ENCODE measurements at places on chromosomes 16 and 17.

DNA sequence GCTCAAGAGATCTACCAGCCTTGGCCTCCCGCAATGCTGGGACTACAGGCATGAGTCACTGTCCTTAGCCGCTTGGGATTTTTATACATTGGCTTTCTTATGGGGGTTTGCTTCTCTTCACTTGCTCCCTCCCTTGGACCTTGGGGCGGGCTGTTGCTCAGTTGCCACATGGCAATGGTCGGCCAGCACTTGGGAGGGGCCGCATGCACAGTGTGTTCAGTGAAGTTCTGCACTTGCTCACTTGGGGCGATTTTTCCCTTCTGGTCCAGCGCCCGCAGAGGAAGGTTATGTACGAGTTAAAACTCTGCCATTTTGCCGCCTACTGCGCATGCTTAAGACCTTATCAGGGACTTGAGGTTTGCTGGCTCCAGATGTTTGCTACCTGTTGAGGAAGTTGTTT is 1367.6 kb upstream of the CDH8 start:
- no peak for DNase-seq

- DNase-seq, result no peak
These were observed 3.1 kb upstream of the EXOC7 start for GRCh38 chr17:76106703-76107102.

DNA sequence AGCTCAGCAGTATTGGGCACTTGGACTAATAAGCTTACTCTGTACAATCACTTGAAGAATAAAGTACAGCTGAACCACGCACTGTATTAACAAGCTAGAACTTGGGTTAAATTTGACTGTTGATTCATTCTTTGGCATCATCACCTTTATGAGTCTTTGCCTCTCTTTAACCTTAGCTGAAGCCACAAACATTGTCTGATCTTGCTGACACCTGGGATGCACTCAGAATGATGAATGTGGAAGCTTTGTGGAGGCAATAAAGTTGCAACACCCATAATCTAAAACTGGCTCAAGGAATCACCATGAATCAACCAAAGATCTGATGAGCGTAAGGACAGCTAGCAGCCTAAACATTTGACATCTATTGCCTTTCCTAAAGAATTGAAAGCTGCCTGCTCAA is 590.6 kb upstream of the SOX9 start:
- DNase-seq, result no peak

DNA sequence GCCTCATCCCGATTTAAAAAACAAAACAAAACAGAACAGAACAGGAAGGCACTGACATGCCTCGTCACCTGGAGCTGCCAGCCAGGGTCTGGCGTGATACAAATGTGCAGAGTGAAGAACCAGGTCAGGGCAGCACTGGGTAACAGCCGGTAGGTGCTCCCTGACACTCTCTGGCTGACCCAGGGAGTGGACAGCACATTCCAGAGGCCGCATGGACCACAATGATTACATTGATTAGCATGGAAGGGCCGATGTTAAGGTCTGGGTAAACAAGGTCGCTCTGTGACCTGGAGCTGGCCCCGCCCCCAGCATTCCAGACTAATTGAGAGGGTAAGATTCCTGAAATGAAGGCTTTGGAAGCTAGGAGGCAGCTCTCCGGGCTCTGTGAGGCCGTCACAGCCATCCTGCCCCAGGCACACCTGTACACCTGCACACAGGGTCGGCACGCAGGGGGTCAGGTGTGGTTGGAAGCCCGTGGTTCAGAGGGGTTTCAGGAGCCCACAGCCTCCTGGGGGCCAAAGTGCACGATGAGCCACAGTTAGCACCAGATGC is 21.4 kb downstream of the PIEZO1 start:
- no peak for DNase-seq

DNA sequence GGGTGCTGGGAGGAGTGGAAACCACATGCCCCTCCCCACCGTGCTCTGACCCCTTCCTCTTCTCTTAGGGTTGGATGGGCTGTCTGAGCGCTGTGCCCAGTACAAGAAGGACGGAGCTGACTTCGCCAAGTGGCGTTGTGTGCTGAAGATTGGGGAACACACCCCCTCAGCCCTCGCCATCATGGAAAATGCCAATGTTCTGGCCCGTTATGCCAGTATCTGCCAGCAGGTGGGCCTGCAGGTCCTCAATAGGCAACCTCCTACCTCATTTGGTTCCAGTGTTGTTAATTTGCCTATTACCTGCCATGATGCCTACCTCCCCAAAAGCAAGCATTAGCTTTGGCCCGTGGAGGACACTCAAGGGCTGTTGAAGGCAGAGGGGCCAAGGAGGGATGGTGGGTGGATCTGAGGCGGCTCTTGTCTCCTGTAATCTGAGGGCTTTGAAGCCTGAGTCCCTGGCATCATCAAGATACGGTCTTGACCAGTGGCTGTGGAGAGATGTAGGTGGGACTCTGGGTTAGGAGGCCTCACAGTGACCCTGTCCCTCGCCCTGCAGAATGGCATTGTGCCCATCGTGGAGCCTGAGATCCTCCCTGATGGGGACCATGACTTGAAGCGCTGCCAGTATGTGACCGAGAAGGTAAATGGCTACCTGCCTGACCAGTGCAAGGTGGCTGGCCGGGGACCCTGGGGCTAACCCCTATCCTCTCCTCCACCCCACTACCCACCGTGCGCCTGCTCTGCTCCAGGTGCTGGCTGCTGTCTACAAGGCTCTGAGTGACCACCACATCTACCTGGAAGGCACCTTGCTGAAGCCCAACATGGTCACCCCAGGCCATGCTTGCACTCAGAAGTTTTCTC is 3.4 kb downstream of the ALDOA start:
- no peak for DNase-seq

DNA sequence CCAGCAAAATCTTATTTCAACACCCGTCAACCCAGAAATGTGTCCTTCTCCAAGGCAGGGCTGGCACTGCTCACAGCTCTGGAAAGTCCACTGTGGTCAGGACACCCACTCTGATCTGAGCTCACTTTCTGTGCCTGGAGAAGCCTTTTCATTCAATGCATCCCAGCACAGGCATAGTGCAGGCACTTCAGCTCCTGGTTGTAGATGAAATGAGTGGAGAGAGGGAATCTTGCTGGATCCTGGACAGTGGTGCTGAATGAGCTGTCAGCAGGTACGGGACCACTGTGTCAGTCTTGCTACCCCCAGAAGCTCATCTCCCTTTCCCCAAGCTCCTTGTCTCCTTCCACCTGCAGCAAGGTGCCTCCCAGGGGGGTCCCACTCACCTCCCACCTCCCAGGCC is 86.1 kb upstream of the SALL1 start:
- DNase-seq, result no peak
